ENCODE measurements at places on chromosomes 5 and 9.
A peak's percentile ranks its signal among the peaks of the same experiment; 100 is the strongest.

DNA sequence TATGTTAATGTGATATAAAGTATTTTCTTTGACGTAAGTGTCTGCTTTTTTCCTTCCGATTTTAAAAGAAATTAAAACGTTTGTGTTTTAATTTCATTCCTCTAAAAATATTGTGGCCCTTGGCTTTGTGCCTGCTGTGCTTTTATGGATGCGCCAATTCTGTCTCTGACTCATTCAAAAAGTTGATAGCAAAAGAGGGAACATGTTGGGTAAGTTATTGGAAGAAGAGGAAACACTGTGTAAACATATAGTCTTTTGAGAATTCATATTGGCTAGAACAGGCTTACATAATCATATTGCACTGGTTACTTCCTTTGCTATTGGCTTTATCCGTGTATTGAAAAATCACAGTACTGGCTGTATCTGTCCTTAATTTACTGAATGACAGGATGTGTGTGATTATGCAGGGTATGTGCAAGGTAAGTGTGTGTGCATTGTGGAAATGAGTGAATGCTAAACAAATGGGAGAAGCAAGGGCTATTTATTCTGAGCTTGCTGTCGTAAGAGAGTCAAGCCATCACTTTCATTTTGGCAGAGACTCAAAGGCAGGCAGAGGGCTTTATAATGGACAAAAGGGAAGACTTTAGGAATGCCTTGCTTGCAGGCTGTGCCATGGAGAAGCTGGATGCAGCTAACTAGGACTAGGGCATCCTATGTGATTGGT is 67.8 kb downstream of the SGCD start:
- DNase-seq, result no peak

- no peak for DNase-seq
These were observed 33.6 kb downstream of the NR2F1 start for GRCh38 chr5:93616538-93617174.

DNA sequence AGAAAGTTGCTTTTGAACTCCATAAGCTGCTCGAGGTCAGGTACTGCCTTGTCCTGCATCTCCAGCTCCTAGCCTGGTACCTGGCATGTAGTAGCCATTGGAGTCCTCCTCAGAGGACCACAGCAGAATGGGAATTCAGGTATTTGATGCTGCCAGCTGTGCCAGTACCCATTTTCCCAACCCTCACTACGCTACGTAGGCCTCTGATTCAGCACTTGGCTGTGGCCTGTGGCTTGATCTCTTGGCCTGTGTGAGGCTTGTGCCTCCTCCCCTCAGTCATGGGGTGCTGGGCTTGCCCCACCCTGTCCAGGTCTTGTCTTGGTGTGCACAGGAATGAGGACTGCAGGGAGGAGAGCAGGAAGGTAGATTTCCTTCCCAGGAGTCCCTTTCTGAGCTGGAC is 11.8 kb downstream of the OTULIN start:
- DNase-seq, result peak; percentile 69

DNA sequence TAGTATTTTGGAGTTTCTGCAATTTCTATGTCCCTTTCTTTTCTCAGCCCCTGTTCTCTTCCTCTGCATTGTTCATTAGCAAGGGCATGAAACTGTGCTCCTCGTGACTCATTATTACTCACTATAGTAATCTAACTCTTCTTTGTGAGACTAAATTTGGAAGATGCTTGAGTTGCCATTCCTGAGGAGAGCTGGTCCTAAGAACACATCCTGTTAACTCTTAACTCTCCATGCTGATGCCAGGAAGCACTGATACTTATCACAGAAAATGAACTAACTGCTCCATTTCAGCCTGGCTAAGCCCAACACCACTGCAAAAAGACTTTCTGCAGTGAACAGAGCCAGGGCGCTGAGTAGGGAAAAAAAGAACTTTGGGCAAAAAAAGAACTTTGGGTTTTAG is 10.6 kb upstream of the CSNK1A1 start:
- DNase-seq, result no peak
